ENCODE measurements at places on chromosomes 1 and 21. TPM values are rescaled to one million over a fixed set of nuclear protein-coding genes. Genes with fewer than 3 reads are reported as not detected.

DNAI4 gene
- total RNA-seq, result 18.6 TPM

VCAM1 gene
- total RNA-seq, result 6.0 TPM

BATF3 gene
- 0.79 TPM for total RNA-seq

CYP4Z1 gene
- 0.46 TPM for total RNA-seq

CD5L gene
- not detected for total RNA-seq

FCGR3B gene
- total RNA-seq, result 3.7 TPM

A3GALT2 gene
- total RNA-seq, result not detected

CHRM3 gene
- total RNA-seq, result 0.86 TPM

ANXA9 gene
- not detected for total RNA-seq

C1QB gene
- 134 TPM for total RNA-seq

USP1 gene
- 17.0 TPM for total RNA-seq

BMP8B gene
- 0.37 TPM for total RNA-seq

CELA3A gene
- total RNA-seq, result not detected

PCAT6 gene
- 0.79 TPM for total RNA-seq
